ENCODE measurements at places on chromosomes 1 and 21.

- DNase-seq: no peak
Measured at GRCh38 chr1:204408074-204408507, 3.5 kb downstream of the PPP1R15B start.

- no peak for DNase-seq
Measured at GRCh38 chr1:29550119-29550841, 314.0 kb downstream of the PTPRU start.

- DNase-seq: no peak
Measured at GRCh38 chr1:241406421-241406820, 49.4 kb upstream of the RGS7 start.

GRCh38 chr1:184743062-184743756 is 11.4 kb downstream of the EDEM3 start:
- DNase-seq: no peak

DNA sequence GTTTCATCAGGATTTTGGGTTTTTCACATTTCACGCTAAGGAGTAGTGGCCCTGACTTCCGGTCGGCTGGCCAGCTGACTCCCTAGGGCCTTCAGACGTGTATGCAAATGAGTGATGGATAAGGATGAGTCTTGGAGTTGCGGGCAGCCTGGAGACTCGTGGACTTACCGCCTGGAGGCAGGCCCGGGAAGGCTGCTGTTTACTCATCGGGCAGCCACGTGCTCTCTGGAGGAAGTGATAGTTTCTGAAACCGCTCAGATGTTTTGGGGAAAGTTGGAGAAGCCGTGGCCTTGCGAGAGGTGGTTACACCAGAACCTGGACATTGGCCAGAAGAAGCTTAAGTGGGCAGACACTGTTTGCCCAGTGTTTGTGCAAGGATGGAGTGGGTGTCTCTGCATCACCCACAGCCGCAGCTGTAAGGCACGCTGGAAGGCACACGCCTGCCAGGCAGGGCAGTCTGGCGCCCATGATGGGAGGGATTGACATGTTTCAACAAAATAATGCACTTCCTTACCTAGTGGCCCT is 23.1 kb upstream of the TNFRSF1B start:
- no peak for DNase-seq

DNA sequence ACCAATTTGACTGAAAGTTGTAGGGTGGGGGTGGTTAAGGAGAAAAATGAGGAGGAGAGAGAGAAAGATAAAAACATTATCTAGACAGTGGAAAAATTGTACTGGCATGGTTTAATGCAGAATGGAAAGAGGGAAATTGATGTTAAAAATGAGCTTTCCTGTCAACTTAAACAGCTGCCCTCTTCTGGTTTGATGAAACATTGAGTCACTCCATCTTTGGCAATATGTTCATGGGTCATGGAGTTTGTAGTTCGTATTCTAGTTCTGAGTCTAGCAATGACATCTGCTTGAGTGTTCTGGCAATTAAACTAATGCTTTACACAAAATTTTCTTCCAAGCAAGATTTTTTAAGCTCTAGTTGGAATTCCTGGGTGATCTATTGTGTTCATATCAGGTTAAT is 9.6 kb downstream of the ZNF648 start:
- no peak for DNase-seq

- DNase-seq: no peak
Measured at GRCh38 chr1:173056365-173056764, 5.6 kb upstream of the TNFSF18 start.

DNA sequence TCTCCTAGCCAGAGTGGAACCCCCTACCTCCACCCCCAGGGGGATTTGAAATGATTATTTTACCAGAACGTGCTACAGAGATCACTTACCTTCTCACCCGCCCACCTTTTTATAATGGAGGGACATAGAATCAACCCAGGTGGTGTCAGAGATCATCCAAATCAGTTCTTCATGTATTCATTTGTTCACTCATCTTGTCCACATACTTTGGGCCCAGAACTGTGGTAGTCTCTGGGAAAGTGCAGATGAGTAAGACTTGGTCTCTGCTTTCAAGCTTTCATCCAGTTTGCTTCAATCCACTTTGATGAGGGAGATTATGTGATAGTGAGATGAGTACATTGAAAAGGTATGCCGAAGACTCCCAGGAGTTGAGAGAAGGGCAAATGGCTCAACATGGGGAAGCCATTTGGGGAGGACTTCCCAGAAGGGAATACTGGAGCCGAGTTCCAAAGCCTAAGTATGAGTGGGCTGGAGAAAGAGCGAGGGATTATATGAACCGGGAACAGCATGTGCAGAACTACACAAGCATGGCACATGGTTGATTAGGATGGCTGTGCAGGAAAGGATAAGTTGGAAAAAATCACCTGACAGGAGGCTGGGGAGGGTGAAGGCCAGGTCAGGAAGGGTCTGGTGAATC is 1.9 kb downstream of the FGGY start:
- no peak for DNase-seq

DNA sequence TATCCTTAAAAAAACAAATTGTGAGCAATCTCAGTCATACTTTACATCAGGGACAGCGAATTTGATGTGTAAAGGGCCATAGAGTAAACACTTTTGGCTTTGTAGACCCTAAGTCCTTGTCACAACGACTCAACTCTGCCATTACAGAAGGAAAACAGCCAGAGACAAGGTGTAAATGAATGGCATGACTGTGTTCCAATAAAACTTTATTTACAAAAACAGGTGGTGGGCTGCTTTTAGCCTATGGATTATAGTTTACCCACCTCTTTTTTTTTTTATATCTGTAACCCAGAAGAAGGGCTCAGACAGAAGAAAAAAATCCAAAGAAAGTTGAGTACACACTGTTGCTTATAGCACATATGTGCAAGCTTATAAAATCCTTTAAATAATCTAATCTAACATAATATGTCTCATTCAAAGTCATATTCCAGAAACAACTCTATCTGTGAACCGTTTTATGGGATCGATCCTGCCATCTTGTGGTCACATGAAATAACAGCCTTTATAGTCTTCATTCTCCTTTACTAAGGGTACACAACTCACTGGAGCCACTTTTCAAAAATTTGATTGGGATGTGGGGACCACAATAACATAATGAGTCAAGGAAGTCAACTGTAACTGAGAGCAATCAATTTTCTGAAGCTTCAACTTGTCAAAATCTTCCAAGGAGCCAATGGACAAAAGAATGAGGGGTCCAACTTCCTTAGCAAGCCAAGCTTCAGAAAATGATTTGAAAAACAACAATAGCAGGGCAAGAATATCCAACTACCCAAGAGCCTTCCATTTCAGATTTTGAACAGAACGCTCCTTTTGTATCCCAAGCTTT is 142.2 kb upstream of the KRTAP19-8 start:
- peak; percentile 21 for DNase-seq

- no peak for DNase-seq
Measured at GRCh38 chr1:29889776-29890175, 653.5 kb downstream of the PTPRU start.

DNA sequence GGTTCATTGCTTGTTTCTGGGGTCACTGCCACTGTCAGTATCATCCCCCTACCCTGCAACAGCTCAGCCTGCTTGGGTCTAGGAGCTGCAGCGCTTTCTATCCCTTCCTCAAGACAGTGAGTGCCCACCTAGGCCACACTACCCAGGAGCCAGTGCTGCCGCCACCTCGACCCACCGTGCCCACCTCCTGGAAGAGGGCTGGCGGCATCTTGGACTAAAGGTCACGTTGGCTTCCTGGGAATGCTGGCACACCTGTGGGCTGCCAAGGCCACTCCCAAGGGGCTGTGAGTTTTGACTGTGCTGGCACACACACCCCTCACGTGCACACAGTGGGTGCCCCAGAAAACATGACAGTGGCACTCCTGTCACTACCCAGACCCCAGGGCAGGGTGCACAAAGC is 22.1 kb downstream of the CRYAA start:
- no peak for DNase-seq

DNA sequence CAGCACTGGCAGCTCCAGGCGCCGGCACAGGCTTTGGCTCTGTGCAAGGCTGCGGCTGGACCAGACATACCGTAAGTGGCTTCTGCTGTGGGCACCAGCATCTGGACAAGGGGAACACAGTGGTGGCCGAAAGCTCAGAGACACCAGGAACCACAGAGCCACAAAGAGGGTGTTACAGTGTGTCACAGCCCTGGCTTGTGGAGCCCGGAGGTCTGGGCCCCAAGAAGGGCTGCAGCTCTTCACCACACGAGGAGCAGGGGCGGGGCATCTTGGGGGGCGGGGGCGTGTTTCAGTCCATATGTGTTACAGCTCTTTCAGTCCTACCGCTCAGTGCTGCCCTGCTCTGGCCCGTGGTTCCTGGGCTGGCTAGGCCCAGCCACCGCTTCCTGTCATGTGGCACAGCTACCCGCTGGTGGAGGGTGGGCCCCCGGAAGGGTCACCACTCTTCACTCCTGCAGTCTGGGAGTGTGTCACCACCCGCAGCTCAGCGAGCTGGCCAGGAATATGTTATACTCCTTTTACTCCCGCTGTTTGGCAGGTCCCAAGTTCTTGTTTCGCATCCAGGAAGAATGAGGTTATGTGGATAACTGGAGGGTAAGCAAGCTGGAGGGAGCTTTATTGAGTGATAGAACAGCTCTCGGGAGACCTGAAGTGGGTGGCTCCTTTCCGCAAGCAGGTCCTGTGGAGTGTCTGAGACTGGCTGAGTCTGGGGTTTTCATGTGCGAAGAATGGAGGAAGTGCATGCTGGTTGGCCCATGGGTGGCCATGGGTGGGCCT is 3.3 kb upstream of the LSM10 start:
- DNase-seq: no peak

- no peak for DNase-seq
Measured at GRCh38 chr1:60936591-60937342, 145.6 kb upstream of the NFIA start.

DNA sequence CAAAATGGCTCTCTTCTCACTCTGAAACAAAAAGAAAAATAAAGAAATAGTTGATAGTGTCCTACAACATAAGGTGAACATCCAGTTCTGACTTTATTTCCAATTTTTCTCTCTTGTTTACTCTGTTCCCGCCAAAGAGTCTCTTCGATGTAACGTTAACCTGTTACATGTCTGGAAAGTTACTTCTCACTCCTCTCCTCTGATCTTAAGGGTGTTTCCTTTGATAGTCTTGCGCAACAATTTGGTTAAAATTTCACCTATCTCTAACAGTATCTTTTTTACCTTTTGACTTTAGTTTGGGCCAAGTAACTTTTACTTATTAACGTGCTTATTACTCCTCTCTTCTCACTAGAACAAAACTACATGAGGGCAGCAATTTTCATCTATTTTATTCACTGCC is 1450.2 kb downstream of the BRINP3 start:
- DNase-seq: peak; percentile 4

DNA sequence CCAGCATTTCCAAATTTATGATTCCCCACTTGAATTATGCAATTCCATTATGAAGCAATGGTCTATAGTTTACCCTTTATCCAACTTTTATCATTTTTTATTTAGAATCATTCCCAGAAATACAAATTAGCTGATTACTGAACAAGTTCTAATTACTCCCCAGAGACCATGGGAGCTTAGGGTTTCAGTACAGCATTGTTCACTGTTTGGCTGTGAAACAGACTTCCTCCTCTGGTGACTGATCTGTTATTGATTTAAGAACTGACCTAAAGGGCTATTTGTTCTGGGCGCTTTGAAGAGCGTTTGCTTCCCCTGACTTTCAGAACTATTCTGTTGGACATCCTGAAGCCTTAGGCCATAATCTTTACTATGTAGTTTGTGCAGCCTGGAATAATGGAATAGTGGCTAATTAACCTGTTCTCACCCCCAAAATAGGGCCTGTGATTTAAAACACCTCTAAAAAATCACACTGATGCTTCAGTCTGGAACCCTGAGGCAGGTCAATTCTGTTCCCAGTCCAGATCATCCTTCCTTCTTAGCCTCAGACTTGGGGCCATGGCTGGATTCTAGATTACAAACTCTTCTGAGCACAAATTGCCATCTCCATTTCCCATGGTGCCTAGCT is 58.7 kb downstream of the ALG14 start:
- peak; percentile 37 for DNase-seq

DNA sequence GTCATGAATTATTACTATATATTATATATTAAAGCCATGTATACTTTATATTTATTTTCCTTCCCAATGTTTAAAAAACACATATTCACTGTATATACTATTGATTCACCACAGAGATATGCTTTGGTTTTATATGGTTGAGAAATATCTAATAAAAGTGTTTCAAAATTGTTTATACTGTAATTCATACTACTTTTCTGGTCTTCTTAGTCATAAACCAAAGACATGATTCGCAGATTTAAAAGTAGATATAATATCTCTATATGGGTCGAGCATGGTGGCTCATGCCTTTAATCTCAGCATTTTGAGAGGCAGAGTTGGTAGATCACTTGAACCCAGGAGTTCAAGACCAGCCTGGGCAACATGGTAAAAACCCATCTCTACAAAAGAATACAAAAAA is 738.4 kb downstream of the USP25 start:
- no peak for DNase-seq

GRCh38 chr21:32022146-32022545 is 149.3 kb downstream of the HUNK start:
- no peak for DNase-seq

DNA sequence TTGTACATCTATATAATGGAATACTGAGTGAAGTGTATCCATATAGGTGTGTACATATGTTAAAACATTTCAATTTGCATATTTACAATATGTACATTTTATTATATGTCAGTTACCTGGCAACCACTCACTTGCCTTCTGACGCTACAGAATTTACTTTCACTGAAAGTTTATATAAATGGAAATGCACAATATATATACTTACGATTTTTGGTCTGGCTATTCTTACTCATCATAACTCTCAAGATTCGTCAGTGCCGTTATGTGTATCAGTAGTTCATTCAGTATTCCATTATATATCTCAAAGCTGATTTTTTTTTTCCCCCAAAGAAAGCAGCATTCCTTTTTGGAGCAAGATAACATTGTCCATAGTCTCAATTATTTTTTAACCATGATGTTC is 138.2 kb downstream of the PCBP3 start:
- DNase-seq: no peak

DNA sequence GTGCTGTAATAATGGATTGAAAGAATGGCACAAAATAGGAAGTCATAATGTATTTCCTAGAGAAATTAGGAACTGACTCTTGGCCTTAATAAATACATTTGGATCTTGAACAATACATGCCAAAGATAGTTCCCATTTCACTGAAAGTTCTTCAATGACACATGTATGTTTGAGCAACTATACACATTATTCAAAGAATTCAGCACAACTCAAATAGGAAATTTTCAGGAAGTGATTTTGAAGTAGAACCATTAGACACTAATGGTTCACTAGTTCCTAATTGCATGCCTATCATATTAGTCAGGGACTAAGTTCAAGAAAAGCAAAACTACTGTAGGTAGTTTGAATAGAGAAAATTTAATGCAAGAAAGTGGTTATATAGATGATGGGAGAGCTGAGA is 404.7 kb downstream of the LMO4 start:
- no peak for DNase-seq

DNA sequence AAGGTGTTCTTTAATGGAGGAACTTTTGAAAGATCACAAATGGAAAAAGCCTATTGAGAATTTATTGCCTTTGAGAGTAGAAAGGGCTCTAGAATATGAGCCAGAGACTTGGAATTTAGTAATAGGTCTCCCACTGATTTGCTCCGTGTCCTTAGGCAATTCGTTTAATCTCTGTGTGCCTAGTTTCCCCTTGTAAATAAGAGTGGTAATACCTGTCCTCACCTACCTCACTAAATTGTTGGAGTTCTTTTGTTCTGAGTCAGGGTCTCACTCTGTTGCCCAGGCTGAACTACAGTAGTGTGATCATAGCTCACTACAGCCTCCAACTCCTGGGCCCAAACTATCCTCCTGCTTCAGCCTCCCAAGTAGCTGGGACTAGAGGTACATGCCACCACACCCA is 15.0 kb upstream of the TEKT2 start:
- DNase-seq: no peak
